Endodermal cell (in vitro differentiated cells): ENCODE measurements at places on chromosomes 6 and 20. TPM values are rescaled to one million over a fixed set of nuclear protein-coding genes. Genes with fewer than 3 reads are reported as not detected.
A peak's percentile ranks its signal among the peaks of the same experiment; 100 is the strongest.

DNA sequence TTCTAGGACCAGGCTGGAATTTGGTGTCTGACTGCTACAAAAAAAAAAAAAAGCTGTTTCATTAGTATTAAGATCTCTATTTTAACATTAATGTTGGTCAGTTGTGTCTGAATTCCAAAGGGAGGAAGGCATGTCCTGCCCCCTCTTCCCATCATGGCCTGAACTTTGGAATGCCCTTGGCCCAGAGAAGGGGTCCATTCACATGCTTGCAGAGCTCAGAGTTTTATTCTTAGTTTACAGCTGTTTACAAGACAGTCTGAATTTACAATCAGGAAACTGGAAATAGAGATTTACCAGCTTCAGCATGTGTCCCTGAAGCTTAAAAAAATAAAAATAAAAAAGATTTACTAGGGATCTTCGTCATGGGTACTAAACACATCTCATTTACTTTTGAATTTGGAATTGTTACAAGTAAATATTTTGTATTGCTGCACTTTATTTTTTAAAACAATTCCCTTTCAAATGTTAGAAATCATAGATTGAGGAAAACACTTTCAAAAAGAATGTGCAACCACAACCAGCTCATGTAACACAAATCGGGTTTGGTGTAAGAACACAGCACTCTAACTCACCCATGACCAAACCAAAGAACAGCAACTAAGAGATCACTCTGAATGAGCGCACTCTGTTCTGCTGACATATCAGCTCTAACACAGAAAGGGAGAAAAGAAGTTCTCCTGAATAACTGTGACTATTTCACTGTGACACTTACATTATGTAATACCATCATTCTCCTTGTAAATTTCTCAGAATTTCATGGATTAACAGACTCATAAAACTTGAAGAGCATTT lies 6.6 kb upstream of the SERPINB6 start:
- no peaks in the 10 kb centered on the region for H3K36me3 ChIP-seq
- H3K4me1 ChIP-seq, result peaks cover 21% of the 10 kb centered on the region
- no peak for DNase-seq
- no peaks in the 10 kb centered on the region for H3K27me3 ChIP-seq
- H3K27ac ChIP-seq, result no peak overlapping the region

The FRMD1 gene
- not detected in 2 replicates for total RNA-seq

The MAFB gene
- total RNA-seq, result 0.90 and 1.2 TPM in 2 replicates

The BPIFB1 gene
- total RNA-seq, result 0.24 TPM in 1 of 3 replicates, not detected in the others

DNA sequence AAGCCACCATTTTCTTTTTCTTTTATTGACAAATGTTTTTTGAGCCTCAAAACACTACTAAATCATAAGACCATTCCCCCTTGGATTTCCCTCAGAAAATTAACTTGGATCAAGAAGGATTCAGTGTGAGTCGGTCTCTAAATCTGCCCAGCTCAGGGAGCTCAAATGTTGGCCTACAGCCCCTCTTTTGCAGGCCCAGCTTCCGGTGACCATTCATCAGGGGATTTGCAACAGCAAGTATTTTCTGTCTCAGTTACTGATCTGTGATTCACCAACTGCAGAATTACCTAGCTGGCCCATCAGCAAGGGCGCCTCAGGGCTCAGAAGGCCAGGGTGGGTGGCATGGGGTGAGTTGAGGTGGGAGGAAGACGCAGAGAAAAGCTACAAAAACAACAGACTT lies 318.1 kb downstream of the CDC5L start:
- no peak for DNase-seq

The NELFCD gene
- total RNA-seq, result 66.6 to 73.4 TPM (median 72.9 TPM) in 3 replicates

DNA sequence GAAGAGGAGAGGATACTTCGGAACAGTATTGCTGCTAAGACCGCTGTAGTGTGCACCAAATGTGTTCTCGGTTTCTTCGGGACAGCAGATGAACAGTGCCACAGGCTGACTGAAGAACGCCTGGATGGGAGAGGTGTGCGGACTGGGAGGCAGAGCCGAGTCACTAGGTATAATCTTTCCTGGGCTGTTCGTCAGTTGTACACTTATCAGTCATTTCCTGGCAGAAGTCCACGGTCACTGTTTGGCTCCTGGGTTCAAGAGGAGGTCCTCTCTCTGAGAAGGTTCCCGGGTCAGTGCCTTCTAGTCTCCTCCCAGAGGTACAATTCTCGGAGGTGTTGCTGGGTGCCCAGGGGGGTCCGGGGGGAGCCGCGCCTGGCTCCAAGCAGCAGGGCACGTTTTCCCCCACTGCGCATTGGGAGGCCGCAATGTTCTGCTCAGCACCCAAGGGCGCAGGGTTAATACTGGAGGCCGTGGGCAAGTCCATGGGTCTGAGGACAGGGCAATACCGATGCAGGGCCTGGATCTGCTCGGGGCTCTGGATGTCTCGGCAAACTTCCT lies 38.1 kb downstream of the GJA10 start:
- peak; percentile 35 for DNase-seq
- H3K4me3 ChIP-seq, result no peak overlapping the region
- no peak overlapping the region for H3K27ac ChIP-seq
- no peaks in the 10 kb centered on the region for H3K27me3 ChIP-seq

The LY6G6C gene
- total RNA-seq, result 0.38 to 0.42 TPM in 2 of 3 replicates, not detected in the other
